ENCODE measurements at places on chromosomes 2 and 18.

DNA sequence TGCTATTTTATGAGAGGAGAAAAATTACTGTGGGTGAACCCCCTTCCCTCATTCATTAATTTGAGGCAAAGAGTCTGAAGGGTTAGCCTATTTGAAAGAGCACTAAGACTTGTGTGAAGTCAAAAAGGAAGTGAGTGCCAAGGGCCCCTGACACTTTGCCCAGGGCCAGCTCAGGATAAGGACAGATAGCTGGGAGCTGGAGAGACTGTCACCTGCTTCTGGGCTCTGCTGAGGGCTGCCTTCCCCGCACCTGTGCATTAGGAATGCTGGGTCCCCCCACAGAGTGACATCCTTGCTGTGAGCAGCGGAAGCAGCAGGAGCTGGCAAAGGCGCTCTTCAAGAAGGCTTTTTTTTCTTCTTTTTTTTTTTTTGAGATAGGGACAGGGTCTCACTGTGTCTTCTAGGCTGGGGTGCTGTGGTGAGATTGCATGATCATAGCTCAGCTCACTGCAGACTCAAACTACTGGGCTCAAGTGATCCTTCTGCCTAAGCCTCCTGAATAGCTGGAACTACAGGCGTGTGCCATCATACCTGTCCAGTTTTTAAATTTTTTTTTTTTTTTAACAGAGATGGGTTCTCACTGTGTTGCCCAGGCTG lies 148.3 kb downstream of the AQP4 start:
- no peak for DNase-seq

DNA sequence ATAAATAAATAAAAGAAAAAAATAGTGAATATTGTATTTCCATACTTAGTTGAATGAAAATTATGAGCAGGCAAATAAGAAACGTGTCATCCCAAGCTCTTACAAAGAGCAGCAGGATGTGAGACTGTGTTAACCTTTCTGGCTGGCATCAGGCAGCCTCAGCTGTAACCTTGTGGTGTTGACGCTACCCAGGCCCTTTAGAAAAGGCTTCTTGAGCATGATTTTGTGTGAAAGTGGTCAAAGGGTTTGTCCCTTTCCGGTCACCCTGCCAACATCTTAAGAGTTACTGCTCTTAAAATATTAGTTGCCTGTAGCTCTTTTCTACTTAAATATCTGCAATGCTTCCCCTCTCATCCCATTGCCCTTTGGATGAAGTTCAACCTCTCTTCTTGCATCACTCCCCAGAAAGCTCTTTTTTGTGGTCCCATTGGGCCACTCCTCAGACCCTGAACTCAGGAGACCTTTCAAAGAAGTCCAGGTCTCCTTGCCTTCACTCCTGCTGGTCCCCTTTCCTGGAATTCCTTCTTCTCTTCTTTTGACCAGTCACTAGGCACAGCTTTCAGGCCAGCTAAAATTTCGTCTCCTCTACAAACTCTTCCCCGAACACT lies 35.0 kb downstream of the RHOB start:
- DNase-seq = no peak

DNA sequence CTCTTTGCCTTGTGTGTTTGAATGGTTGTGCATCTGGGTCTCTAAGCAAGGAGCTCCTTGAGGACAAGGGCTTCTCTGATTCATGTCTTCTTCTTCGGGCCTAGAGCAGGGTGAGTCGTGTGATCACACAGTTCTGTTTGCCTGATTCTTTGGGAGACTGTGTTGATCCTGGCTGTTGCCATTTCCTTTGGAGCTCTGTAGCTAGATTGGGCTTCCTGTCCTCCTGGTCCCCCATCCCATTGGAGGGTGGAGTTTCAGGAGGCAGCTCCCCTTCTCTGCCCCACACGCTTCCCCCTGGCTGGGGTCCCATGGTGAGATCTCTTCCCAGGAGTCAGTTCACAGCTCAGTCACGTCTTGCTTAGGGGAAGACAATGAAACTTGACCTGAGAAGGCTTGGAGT lies 92.8 kb downstream of the TRIB2 start:
- DNase-seq = no peak

DNA sequence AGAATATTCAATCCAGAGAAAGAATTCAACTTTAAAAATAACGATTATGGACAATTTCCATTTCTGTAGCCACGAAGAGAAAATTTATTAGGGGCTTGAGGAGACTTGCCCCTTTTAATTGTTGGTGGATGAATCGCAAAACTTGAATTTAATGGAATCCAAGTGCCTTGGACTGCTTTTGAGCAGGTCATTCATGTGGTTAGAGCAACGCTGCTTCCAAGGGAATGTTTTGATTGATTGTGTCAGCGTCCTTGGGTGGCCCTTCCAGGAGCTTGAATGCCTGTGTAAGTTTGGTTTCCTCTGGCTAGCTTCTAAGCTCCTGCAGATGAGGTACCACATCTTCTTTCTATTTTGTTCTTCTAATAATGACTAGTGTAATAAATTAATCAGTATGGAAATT lies 213.4 kb downstream of the LTBP1 start:
- DNase-seq = no peak

DNA sequence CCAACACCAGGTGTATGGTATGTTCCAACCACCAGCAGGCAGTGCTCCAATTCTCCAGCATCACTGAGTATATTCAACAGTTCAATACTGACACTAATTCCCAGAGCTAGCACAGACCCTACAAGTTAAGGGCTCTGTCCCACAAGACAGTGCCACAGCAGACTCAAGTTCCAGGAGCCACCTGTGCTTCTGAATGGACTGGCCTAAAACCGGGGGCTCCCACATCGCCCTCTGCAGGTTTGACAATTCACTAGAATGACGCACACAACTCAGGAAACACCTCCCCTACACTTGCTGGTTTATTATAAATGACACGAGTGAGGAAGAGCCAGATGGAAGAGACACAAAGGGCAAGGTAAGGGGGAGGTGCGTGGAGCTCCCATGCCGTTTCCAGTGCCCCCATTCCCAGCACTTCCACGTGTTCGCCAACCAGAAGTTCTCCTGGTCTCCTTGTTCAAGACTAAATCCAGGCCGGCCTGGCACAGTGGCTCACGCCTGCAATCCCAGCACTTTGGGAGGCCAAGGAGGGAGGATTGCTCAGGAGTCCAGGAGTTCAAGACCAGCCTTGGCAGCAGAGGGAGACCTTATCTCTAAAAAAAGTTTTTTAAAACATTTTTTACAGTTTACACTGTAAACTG lies 12.2 kb upstream of the ATP6V1B1 start:
- DNase-seq = no peak
